ENCODE measurements at places on chromosomes 5 and 9.

DNA sequence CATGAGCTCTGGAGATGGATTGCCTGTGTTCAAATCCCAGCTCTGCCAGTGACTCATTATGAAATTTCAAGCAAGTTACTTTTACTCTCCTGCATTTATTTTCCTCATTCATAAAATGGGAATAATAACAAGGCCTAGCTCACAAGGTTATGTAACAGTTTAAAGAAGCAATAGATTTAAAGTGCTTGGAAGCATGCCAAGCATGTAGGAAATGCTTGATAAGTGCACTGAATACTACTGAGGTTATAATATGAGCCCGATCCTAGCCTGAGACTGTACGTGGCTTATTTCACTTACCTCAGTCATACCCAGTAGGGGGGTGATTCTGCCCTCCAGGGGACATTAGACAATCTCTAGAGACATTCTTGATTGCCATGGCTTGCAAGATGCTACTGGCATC lies 734.1 kb upstream of the WWC1 start:
- no peaks in the 10 kb centered on the region for H3K27me3 ChIP-seq
- no peak overlapping the region for H3K4me3 ChIP-seq
- no peaks in the 10 kb centered on the region for H3K4me1 ChIP-seq
- no peak overlapping the region for H3K27ac ChIP-seq
- H3K36me3 ChIP-seq = no peaks in the 10 kb centered on the region

DNA sequence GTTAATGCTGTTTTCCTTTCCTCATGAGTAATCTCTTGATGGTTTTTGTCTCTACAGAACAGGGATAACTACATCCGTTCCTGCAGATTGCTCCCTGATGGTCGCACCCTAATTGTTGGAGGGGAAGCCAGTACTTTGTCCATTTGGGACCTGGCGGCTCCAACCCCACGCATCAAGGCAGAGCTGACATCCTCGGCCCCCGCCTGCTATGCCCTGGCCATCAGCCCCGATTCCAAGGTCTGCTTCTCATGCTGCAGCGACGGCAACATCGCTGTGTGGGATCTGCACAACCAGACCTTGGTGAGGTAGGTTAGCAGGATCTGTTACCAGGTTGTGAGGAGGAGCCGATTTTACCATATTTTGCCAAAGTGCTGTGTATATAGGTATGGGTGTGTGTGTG lies 148.2 kb downstream of the TLE4 start:
- no peak overlapping the region for H3K4me3 ChIP-seq
- peaks cover 45% of the 10 kb centered on the region for H3K36me3 ChIP-seq
- no peaks in the 10 kb centered on the region for H3K4me1 ChIP-seq
- no peak overlapping the region for H3K27ac ChIP-seq
- DNase-seq = no peak

GRCh38 chr9:61669352-61669751 lies 479.5 kb downstream of the SPATA31A7 start:
- no peaks in the 10 kb centered on the region for H3K27me3 ChIP-seq
- H3K36me3 ChIP-seq = no peaks in the 10 kb centered on the region
- no peak overlapping the region for H3K4me3 ChIP-seq
- no peaks in the 10 kb centered on the region for H3K4me1 ChIP-seq
- H3K27ac ChIP-seq = no peak overlapping the region

- no peak overlapping the region for H3K27ac ChIP-seq
- no peaks in the 10 kb centered on the region for H3K27me3 ChIP-seq
- DNase-seq = no peak
- H3K4me1 ChIP-seq = no peaks in the 10 kb centered on the region
These were observed 10.2 kb downstream of the FBXO10 start for GRCh38 chr9:37565661-37566618.

DNA sequence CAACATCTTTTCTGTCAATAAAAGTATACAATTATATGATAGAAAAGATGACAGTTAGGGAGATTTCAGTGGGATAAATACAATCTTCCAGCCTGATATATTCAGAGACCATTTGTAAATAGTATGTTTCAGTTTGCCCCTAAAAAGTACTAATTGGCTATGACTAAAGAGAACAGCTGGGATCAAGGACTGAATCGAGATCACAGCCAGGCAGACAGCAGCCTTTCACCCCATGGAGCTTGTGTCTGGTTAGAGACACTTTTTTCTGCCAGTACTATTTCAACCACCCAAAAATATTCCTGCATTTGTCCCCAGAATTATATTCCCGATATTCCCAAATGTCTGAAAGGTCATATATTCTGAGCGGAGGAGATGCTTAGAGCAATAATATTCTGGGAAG lies 577.3 kb upstream of the TLE4 start:
- H3K4me1 ChIP-seq = no peaks in the 10 kb centered on the region
- H3K4me3 ChIP-seq = no peak overlapping the region
- no peaks in the 10 kb centered on the region for H3K27me3 ChIP-seq
- H3K36me3 ChIP-seq = no peaks in the 10 kb centered on the region

DNA sequence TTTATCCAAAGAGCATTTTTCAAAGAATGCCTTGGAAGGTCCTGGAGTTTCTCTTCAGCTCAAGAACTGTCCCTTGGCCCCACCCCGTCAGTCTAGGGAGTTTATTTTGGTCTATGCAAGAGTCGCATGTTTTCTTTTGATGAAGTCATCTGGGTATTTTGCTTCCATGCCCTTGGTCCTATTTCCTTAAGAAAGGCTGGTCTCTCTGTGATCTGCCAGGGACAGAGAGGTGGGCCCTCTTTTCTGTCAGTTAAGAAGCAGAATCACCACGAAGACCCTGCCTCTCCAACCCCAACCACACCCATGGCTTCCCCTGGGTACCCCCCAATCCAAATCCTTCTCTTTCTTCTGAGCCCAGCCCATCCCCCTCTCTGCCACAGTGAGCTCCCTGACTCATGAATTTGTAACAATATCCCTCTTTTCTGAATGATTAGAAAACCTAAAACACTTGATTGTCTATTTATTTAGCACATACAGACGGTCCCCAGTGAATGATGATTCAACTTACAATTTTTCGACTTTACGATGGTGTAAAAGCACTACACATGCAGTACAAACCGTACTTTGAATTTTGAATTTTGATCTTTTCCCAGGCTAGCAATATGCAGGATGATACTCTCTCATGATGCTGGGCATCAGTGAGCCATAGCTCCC lies 163.5 kb upstream of the ADRA1B start:
- no peaks in the 10 kb centered on the region for H3K4me1 ChIP-seq
- no peak overlapping the region for H3K4me3 ChIP-seq
- H3K27me3 ChIP-seq = no peaks in the 10 kb centered on the region
- H3K27ac ChIP-seq = no peak overlapping the region
- H3K36me3 ChIP-seq = no peaks in the 10 kb centered on the region

- H3K36me3 ChIP-seq = no peaks in the 10 kb centered on the region
- H3K27me3 ChIP-seq = no peaks in the 10 kb centered on the region
- H3K4me3 ChIP-seq = no peak overlapping the region
- no peak overlapping the region for H3K27ac ChIP-seq
These were observed 53.8 kb upstream of the FBN2 start for GRCh38 chr5:128591598-128592455.

GRCh38 chr5:125160787-125161502 lies 414.5 kb upstream of the ZNF608 start:
- no peaks in the 10 kb centered on the region for H3K36me3 ChIP-seq
- H3K4me1 ChIP-seq = no peaks in the 10 kb centered on the region
- no peak overlapping the region for H3K27ac ChIP-seq
- no peaks in the 10 kb centered on the region for H3K27me3 ChIP-seq

DNA sequence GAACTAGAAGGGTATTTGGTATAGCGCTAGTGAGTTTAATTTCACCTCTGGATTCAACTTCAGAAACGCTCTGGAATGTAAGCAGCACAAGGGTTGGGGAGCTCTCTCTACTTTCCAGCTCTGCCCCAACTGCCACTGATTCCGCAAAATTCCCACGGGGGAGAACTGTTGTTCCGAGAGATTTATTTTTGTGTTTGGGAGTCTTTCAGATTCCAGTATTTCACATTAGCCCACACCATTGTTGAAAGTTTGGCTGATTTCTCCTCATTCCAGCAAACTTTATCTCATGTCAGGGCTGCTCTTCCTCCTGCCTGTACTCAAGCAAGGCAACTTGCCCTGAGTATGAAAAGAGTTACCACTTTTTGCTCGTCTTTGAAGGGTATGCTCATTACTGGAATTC lies 198.5 kb upstream of the EGFLAM start:
- no peak overlapping the region for H3K4me3 ChIP-seq
- H3K4me1 ChIP-seq = no peaks in the 10 kb centered on the region
- no peaks in the 10 kb centered on the region for H3K27me3 ChIP-seq
- no peaks in the 10 kb centered on the region for H3K36me3 ChIP-seq
- no peak for DNase-seq
- no peak overlapping the region for H3K27ac ChIP-seq

GRCh38 chr9:107970726-107971125 lies 481.2 kb upstream of the KLF4 start:
- no peaks in the 10 kb centered on the region for H3K36me3 ChIP-seq
- no peak overlapping the region for H3K27ac ChIP-seq
- H3K4me1 ChIP-seq = no peaks in the 10 kb centered on the region
- no peaks in the 10 kb centered on the region for H3K27me3 ChIP-seq

- H3K27ac ChIP-seq = no peak overlapping the region
- H3K27me3 ChIP-seq = no peaks in the 10 kb centered on the region
- no peaks in the 10 kb centered on the region for H3K36me3 ChIP-seq
- no peak for DNase-seq
These were observed 4.1 kb downstream of the RAPGEF6 start for GRCh38 chr5:131630963-131631350.

- H3K27me3 ChIP-seq = no peaks in the 10 kb centered on the region
- no peak for DNase-seq
- H3K27ac ChIP-seq = no peak overlapping the region
- H3K36me3 ChIP-seq = no peaks in the 10 kb centered on the region
- H3K4me3 ChIP-seq = no peak overlapping the region
- no peaks in the 10 kb centered on the region for H3K4me1 ChIP-seq
These were observed 60.3 kb upstream of the EPB41L4A start for GRCh38 chr5:112479418-112479817.

DNA sequence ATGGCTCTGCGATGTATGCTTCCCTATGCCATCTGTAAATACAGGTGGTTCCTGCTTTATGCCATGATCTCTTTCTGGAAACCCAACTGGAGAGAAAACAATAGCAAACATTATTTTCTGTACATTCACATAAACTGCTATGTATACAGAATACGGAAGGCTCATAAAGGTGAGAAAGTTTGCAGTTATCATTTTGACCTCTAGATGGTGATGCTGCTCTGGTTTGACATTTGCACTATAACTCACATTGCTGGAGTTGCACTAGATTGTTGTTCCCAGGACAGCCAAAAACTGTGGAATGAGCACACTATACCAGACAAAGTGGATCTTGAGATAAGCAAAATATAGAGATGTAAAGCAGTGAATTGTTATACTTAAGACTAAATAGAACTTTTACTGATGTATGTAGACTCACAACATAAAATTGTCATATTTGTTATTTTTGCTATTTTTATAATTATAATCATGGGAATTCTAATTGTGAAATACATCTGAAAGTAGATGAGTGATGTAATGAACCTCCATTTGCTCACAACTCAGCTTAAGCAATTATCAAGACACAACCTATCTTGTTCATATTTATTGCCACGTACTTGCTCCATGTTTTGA lies 246.5 kb downstream of the PTPRD start:
- H3K4me3 ChIP-seq = no peak overlapping the region
- no peak overlapping the region for H3K27ac ChIP-seq
- DNase-seq = no peak
- H3K27me3 ChIP-seq = no peaks in the 10 kb centered on the region
- H3K4me1 ChIP-seq = no peaks in the 10 kb centered on the region
- no peaks in the 10 kb centered on the region for H3K36me3 ChIP-seq

Data from CD8-positive, alpha-beta memory T cell (primary cell).